ENCODE measurements at places on chromosomes 13 and 19.

GRCh38 chr19:49335071-49335783, at the start of gene CD37:
CD37 (plus strand) TSS chr19:49335406; CDS start chr19:49335541, 135 bp downstream.
- DNase-seq = no peak

GRCh38 chr13:112588490-112589297, 741 bp upstream of the TUBGCP3 start:
- no peak for DNase-seq

DNA sequence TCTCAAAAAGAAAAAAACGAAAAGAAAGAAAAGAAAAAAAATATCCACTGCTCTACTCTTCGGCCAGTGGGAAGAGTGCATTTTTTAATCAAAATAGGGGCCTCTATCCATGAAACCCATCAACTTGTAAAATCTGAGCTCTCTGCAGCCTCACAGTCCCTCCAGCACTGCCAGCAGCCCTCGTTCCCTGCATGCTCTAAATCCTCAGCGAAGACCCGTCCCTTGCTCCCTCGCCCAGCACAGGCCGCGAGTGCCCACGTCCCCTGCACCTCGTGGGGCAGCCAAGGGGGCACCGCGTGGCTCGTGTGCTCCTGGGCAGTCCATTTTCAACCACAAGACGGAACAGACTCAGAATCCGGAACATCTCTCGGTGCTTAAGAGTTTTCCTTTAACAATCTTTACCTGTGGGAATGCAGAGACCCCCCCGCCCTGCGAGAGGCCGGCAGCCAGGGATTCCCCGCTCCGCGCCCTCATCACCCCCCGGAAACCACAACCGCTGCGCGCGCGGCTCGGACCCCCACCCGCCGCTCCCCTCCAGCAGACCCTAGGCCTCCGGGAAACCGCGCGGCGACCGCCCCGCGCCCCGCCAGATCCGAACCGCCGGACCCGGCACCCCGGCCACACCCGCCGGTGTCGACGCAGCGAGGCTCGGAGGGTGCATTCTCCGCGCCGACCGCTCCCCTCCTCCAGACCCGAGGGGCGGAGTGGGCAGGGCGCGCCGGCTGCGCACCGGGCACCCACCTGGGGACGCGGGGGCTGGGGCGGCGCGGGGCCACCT, 638 bp downstream of the ANKRD27 start:
- DNase-seq = no peak

DNA sequence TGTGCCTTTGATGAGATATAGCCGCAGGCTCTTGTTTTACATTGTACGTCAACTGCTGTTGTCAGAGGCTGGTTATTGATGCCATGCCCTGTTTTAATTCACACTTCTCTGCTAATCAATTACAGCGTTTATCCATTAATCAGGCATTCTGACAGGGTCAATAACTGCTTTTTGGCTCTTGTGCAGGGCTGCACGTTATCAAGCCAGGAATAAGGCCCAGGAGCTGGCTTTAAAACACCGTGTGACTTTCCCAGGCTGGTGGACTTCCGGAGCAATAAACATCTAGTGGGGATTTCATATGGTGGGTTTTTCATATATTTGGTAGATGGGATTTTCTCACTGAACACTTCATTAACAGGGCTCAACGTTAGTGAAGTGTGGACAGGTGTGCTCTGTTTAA, 221.7 kb downstream of the TM9SF2 start:
- no peak for DNase-seq

- no peak for DNase-seq
Observed at GRCh38 chr13:106628936-106629659, 61.2 kb upstream of the ARGLU1 start.

DNA sequence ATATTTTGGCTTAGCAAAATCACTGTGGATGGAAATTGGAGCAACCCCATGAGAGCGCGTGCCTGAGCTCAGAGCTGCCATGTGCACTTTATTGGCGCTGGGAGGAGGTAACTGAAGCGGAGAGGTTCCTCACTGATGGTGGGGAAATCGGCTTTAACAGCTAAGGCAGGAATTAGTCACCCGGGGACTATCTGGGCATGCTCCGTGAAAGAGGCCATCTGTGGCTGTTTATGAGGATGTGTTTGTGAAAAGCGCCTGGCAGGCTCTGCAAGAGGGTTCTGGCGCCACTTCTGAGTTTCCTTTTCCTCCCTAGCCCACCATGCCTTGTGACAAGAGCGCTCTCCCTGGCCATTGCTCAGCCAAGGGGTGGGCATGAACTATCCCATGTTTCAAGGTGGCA, 815.6 kb downstream of the UQCRFS1 start:
- DNase-seq = no peak

DNA sequence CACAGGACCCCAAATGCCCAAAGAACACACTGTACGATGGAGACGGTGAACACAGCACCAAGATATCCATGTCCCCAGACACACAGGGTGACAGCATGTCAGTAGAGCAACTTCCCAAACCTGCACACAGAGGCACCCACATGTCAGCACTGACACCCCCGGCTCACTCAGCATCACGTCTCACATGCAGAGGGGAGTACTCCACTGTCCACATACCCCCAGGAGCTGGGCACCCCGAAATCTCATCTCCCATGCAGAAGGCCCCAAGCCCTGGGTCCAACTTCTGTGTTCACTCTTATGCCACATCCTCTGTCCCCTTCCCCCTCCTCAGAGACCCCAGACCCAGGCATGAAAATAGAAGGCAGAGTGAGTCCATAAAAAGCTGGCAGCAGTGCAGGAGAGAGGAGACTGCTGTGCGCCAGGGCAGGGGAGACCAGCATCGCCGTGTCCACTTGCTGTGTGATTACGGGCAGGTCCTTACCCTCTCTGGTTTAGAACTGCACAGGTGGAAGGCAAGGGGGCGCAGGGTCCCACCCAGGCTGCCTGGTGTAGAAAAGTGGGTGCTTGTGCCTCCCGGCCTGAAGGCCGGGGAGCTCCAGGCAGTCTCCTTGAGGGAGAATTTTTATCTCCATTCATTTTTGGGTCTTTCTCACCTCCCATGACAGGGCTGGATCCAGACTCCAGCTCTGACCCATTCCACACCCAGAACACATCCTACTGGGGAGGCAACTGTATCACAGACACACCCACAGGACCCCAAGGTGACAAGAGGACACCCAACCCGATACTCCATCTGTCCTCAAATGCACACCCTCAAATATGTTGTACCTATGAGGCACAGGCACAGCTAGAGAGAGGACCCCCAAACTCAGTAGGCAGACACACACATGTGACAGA, 17.0 kb downstream of the ERFL start:
- DNase-seq = no peak

DNA sequence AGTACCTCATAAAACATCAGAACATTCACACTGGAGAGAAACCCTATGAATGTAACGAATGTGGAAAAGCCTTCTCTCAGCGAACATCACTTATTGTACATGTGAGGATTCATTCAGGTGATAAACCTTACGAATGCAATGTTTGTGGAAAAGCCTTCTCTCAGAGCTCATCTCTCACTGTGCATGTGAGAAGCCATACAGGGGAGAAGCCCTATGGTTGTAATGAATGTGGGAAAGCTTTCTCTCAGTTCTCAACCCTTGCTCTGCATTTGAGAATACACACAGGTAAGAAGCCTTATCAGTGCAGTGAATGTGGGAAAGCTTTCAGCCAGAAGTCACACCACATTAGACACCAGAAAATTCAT, 22.0 kb downstream of the ZNF146 start:
- DNase-seq = no peak

DNA sequence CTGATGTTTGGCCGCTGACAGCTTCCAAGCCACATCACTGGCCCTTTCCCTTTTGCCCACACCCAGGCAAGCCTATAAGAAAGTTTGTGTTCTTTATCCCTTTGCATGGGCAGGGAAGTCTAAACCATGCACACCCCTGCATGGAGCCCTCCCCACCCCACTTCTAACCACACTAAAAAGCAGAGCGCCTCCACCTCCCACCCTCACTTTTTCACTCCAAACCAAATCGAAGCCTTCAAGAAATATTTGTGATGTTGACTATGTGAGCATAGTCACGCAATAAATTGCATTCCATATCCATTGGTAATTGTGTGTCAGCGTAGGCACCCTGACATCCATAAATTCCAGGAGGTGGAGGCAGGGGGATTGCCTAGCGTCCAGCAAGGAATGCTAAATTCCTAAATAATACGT, 104.4 kb upstream of the LSM14A start:
- DNase-seq = no peak

DNA sequence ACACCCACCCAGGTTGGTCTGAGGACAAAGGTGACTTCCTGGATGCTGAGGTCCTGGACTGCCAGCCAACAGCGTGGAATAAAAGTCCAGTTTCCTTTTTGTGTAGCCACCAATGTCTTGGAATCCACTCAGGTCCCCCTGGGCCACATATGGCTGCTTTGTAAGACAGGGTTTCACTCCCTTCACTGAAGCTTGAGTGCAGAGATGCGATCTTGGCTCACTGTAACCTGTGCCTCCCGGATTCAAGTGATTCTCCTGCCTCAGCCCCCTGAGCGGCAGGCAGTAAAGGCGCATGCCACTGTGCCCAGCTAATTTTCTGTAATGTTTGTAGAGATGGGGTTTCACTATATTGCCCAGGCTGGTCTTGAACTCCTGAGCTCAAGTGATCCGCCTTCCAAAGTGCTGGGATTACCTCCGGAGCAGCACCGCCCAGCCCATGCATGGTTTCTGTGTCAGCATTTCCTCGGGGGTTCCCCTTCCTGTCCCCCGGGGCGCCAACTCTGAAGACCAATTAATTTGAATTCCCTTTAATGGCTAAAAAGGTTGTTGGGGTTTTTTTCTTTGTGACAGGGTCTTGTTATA, 17.5 kb downstream of the KANK2 start:
- DNase-seq = no peak

GRCh38 chr13:52810526-52810925, 37.9 kb downstream of the PCDH8 start:
- DNase-seq = no peak

GRCh38 chr19:6773323-6773931, 919 bp downstream of the VAV1 start:
- DNase-seq = no peak

GRCh38 chr13:77136902-77137420, 110.0 kb upstream of the FBXL3 start:
- no peak for DNase-seq

DNA sequence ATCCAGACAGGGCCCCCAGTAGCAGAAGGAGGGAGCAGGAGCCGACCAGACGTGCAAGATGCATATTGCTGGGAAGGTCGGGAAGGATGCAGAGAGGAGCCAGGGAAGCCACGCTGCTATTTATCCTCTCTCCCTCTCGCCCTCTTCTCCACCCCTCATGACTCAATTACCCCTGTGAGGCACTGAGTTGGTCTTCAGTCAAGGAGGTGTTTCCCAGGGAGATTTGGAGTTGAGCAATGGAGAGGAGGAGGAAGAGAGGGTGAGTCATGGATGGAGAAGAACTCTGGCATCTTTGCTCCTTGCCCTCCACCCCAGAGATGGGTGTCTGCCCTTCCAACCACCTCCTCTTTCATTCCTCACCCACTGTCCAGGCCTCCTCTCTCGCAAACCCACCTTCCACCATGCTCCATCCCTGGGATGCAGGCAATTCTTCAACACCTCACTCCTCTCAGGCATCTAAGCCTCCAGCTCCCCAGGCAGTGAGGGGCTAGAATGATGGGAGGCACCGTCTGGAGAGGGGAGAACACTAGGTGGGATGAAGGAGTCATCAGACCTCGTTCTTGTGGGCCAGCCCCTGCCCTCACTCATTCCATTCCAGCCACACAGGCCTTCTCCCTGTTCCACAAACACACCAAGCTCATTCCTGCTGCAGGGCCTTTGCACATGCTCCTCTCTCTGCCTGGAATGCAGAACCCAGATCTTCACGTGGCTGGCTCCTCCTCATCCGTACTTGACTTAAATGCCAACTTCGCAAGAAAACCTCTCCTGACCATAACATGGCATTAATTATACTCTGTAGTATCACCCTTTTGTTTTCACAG, at the start of gene SBSN:
Gene SBSN, minus strand, starts transcription at position 94 of the 821 bp plus-strand sequence. Its CDS starts 30 bp downstream, at position 64.
- DNase-seq = no peak

- DNase-seq = no peak
Observed at GRCh38 chr13:45595965-45596364, 19.6 kb downstream of the ERICH6B start.

DNA sequence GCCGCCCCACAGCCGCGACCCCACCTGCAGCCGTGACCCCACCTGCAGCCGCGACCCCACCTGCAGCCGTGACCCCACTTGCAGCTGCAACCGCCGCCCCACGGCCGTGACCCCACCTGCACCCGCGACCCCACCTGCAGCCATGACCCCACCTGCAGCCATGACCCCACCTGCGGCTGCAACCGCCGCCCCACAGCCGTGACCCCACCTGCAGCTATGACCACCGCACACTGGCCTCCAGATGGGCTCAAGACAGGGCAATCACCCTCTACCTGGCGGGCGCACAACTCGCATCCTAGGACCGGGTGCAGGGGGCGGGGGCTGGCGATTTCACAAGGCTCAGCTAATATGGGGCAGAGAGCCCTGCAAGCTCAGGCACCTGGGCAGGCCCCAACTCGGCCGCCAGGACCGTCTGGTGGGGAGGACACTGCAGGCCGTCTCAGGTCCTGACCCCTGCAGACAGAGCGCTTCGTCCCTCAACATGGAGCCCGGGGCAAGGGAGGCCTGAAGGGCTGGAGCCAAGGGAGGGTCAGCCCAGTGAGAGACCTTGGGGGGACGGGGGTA, 15.1 kb downstream of the SBNO2 start:
- DNase-seq = no peak

- DNase-seq = no peak
Observed at GRCh38 chr13:44088411-44088810, 208.7 kb downstream of the LACC1 start.

GRCh38 chr13:83150616-83151307, 731.5 kb downstream of the SLITRK1 start:
- no peak for DNase-seq

- DNase-seq = no peak
Observed at GRCh38 chr13:110377826-110378201, 70.7 kb downstream of the COL4A2 start.

- DNase-seq = no peak
Observed at GRCh38 chr13:65592731-65593130, 1637.4 kb downstream of the PCDH9 start.

- no peak for DNase-seq
Observed at GRCh38 chr13:23506071-23506806, 64.0 kb upstream of the TNFRSF19 start.

DNA sequence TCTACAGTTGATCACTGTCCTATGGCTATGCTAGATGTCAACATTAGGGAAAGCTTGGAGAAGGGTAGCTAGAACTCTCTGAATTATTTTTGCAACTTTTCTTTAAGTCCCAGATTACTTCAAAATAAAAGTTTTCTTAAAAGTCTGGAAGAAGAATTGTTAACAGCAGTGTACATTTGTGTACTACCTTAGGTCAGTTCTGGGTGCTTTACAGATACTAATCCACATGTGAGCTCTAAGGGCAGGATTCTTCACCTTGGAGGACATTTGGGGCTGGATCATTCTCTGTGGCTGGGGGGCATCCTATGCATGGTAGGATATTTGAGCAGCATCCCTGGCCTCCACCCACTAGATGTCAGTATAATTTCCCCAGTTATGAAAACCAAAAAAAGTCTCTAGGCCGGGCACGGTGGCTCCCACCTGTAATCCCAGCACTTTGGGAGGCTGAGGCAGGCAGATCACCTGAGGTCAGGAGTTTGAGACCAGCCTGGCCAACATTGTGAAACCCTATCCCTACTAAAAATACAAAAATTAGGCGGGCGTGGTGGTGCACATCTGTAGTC, 2.8 kb downstream of the BRME1 start:
- no peak for DNase-seq

Data from stimulated activated CD8-positive, alpha-beta memory T cell treated with anti-CD3 and anti-CD28 coated beads, Interleukin-15, amount 100 ng/mL, for 24 hours (primary cell).